ENCODE measurements at places on chromosomes 2 and 18.

GRCh38 chr2:173164396-173164795 lies 88.8 kb downstream of the MAP3K20 start:
- DNase-seq = no peak

GRCh38 chr18:21799721-21800120 lies 59.1 kb downstream of the MIB1 start:
- no peak for DNase-seq

DNA sequence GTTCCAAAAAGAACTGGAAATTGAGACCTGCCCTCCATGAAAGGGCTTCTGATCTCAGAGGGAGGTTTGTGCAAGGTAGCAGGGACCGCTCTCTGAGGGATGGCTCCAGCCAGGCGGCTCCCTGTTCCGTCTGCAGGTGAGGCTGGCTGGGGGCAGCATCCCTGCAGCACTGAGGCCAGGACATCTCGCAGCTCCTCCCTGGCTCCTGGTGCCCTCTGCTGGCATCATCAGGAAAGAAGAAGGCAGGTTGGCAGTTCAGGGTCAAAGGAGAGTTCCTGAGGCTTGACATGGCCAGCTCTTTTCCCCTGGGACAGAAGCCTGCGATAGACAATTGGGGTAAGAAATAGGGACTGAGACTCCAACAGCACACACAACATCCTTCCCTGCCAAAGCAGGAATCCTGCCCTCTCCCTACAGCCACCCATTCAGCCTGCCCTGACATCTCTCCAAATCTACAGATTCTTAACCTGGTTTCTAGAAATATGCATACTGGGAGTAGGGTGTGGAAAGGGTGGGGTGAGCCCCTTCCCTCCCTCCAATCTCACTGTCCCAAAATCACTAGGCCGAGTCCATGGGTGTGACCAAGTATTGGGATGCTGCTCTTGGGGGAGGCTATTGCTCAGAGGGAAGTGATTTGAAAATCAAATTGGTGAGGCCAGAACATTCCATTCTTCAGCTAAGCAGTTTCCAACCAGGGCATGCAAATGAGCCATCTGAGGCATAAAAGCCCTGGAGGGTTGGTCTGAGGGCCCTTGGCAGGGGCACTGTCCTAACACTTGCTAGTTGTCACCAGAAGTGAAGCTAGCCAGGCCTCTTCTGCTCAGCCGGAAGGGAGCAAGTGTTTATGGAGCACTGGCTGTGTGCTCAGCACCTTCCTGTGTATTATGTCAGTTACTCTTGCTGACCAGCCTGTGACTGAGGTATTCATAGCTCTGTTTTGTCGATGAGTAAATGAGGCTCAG lies 185.4 kb downstream of the TFCP2L1 start:
- no peak for DNase-seq

GRCh38 chr18:23538001-23538400 lies 34.7 kb downstream of the RMC1 start:
- DNase-seq = no peak

DNA sequence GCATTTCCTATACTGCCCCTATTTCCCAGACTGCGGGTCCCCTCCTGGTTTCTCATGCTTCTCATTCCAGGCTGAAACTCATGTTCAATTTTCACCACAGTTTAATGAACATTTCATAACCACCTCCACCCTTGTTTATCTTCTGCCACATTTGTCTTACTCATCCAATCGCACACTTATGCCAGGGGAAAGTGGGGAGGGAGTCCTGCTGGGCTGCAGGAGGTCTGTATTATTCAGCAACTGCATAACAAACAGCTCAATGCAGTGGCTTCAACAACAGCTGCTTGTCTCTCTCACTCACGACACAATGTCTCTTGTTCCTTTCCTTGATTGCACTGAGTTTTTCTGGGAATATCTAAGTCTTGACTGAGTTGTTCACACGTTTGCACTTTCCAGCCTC lies 106.0 kb downstream of the ZNF519 start:
- DNase-seq = no peak

DNA sequence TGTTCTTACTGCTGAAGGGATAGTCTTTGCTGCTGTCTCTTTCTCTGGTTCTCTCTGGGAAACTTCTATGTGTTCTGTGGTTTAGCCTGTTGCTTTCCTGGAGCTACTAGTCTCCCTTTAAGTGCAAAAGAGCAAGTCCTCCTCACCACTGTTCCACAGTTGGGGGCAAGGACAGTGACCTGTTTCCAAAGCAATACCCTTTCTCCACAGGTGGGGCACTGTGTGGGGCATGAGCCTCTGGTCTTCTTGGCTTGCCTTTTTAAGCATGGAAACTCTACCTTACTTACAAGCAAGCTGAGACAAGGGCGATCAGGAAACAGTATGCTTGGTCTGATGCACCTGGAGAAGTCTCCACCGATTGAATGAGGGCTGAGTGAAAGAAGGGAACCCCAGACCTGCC lies 156.7 kb downstream of the CPS1 start:
- no peak for DNase-seq

DNA sequence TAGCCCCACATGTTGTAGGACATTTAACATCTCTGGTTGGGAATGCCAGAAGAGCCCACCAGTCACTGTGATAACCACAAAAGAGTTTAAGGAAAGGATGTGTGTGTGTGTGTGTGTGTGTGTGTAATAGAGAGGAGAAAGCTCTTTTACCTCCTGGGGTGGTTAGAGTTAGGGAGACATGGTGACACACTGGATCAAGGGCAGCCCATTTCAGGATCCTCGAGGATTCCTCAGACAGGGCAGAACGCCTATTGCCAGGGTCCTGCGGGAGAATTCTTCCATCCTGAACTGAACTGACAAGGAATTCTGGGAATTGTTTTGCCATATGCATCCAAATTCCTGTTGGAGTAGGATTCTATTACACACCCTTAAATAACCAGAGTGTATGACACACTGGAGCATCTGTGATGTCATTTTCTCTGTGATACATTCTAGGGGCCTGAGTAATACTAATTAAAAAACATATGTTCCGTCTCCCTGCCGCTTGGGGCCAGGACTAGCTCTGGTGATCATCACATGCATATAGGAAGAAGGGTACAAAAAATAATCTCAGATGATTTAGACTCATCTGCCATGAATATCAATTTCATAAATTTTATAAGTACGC lies 156.4 kb upstream of the MMADHC start:
- DNase-seq = peak; percentile 84

DNA sequence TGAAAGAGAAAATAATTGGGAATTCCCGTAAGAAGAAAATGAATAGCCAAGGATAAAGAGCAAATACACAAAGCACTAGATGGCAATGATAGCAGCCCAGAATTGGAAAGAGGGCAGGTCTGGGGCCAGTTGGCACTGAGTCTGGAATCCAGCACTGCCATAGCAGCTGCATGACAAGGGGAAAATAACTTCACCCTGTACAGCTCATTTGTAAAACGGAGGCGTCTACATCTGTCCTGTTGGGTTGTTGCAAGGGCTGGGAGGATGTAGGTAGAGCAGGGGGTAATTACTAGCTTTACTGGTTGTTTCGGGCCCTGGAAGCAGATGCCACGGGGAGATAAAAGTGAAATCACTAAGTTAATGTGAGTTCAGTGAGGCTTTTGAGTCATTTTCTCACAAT lies 110.0 kb upstream of the RASGRP3 start:
- no peak for DNase-seq

GRCh38 chr18:38421021-38421420 lies 855.4 kb upstream of the CELF4 start:
- DNase-seq = no peak

DNA sequence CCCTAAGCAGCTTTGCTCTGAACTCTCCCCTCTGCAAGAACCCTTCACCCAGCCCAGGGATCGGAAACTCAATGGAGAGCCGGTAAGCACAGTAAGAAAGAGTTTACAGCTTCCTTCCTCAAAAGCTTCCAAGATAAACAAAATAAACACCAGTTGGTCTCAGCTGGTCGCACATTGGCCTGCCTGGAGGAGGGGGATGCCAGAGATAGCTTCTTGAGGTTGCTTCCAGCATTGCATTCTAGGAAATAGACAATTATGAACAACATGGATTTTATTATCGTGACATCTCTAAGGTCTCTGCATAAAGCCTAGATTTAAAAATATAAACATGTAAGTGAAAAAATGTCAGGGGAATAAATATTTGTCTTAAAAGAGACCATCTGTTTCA lies 141.5 kb upstream of the PKDCC start:
- no peak for DNase-seq

GRCh38 chr2:120763508-120763907 lies 27.8 kb downstream of the GLI2 start:
- no peak for DNase-seq

- DNase-seq = no peak
Observed at GRCh38 chr2:24080701-24081100, 3.9 kb downstream of the TP53I3 start.

Measured in bronchial epithelial cell (primary cell).